Colonic mucosa (tissue), 4 donors: ENCODE measurements at places on chromosomes 5 and 9.

GRCh38 chr5:12335938-12336337 is 431.7 kb upstream of the CTNND2 start:
- DNase-seq: no peak

DNA sequence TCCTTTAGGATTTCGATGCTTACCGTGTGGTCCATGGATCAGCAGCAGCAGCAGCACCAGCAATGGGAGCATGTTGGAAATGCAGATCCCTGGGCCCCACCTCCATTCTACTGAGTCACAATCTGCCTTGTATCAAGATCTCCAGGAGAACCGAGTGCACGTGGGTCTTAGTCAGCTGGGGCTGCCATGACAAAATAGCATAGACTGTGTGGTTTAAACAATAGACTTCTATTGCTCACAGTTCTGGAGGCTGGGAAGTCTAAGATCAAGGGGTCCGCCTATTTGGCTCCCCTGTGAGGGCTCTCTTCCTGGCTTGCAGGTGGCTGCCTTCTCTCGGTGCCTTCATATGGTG is 1.3 kb upstream of the PROP1 start:
- DNase-seq: no peak

DNA sequence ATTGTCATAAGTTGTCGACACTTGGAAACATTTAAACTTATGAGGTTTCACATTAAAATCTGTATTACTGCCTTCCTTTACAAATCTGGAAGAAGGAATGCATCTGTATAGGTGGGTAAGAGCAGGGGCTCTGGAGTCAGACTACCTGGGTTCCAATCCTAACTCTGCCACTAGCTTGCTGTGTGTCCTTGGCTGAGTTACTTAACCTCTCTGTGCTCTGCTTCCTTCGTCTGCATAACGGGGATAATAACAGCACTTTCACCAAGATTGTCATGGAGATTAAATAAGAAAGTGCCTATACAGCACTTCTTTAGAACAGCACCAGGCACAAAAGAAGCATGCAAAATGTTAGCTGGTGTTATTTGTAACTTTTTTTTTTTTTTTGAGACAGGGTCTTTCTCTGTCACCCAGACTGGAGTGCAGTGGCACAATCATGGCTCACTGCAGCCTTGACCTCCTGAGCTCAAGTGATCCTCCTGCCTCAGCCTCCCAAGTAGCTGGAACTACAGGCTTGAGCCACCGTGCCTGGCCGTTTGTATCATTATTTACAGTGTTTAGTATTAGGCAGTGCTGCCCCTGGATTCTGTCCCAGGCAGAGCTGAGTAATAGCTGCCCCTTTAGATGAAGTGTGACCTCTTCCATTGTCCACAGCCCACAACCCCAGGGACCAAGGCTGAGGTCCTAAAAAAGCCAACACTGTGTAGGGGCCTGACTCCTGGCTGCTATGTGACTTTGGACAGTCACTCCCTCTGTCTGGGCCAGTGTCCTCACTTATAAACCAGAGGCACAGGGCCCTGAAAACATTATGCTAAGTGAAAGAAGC is 25.4 kb upstream of the TTLL11 start:
- no peak for DNase-seq

DNA sequence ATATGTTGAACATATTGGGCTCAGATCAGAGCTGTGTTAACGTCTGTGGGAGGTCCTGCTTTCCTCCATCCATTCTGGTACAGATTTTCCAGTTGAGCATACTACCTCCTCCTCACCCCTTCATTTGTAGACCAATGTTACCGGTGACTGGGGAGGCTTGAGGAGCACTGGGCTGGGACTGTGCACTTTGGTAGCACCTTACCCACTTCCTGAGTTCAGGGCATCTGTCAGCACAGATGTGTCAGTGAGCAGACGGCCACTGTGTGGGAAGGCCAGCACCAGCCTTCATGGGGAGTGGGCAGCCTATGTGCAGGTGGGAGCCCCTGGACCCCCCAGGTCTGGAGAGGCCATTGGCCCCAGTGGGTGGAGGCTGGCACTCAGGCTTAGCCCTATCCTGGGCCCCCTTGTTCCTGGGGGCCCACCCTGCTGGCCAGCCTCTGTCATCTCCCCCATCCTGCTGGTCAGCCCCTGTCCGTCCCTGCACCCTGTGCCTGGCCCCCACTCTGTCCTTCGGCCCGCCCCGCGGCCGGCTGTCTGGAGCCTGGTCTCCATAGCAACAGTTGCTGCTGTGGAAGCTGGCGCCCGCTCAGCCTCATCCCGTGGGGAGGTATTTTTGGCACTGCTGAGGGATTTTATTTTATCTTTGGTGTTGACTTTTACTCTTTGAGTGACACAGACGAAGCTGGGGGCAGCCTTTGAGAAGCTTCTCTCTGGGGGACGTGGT is 21.3 kb downstream of the WNK2 start:
- no peak for DNase-seq

- DNase-seq: no peak
Observed at GRCh38 chr5:142901476-142902185, 131.5 kb downstream of the ARHGAP26 start.

- no peak for DNase-seq
Observed at GRCh38 chr5:37786862-37787519, 52.9 kb downstream of the GDNF start.

DNA sequence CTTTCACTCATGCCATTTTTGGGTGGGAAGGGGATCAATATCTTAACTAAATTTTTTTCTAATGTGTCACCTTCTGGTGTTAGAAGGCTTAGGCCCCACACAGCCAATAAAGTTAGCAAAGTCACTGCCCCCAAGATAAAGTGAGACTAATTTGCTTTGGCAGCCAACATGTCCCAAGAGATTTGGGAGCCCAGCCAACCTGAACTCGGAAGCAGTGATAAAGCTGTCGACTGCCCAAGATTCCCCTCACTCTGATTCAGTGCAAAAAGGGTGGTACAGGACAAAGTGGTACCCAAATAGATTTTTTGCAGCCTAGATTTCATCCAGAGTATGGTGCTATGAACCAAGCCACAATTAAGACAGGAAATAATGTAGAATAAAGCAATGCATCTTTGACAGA is 572.5 kb upstream of the ARRDC3 start:
- DNase-seq: no peak

- DNase-seq: no peak
Observed at GRCh38 chr5:93592883-93593282, 9.9 kb downstream of the NR2F1 start.

DNA sequence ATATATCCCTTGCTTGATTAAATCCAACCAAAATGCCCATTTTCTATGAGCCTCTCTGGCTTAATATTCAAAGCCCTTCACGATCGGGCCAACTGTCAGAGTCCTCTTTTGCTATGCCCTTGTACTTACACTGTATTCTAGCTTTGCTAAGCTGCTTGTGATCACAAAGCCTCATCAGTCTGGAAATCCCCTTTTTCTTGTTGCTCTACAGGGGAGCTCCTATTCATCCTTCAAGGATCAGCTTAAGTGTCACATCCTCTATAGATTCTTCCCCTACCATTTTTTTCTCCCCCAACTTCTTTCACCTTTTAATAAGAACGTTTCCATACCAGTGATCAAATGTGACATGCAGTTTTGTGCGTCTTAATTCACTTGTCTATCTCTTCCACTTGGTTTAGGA is 450.4 kb upstream of the CHD1 start:
- no peak for DNase-seq

GRCh38 chr5:172448999-172449398 is 5.3 kb downstream of the SH3PXD2B start:
- DNase-seq: no peak

DNA sequence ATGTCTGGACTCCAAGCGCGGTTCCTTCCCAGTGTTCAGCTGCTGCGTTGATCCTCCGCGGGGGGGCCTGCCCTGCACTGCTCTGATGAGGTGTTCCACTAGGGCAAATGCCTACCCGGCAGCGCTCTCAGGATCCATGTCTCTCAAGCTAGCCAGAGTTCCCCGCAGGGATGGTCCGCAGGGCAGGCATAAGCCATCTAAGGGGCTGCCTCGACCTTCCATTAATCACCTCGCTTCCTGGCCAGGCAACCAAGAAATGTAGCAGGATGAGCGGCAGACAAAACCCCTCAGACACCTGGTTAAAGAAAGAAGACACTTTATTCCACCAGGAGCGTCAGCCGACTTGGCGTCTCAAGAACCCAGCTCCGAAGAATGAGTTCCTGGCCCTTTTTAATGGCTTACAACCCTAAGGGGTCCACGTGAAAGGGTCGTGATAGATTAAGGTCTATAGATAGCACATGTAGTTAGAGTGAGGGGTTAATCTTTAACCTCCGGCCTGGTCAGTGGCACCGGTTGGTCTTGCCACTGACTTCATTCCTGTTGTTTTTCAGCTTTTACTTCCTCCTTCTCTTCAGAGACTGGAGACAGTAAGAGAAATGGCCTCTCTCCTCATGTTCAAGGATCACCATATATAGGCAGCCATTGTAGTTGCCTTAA is 47.2 kb upstream of the COX7C start:
- no peak for DNase-seq

- peak; percentile 82 for DNase-seq
Observed at GRCh38 chr5:142356716-142357468, 32.1 kb upstream of the SPRY4 start.

DNA sequence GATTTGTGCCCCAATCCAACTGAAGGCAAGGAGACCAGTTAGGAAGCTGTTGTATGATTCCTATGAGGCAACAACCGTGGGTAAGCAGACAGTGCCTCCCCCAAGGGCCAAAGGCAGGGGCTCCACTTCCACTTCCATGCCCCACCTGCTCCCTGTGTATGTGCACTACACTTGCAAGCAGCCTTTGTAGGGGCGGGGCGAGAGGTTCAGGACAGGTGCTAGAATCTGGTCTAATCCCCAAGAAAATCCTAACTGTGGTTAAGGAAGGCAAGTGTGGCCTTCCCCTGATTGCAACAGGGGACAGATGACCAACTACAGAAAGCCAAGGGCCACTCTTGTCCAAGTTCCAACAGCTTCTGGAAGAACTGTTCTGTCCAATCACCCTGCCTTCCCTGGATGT is 41.7 kb downstream of the B4GALT1 start:
- no peak for DNase-seq

- no peak for DNase-seq
Observed at GRCh38 chr5:6256901-6257300, 121.4 kb downstream of the MED10 start.

DNA sequence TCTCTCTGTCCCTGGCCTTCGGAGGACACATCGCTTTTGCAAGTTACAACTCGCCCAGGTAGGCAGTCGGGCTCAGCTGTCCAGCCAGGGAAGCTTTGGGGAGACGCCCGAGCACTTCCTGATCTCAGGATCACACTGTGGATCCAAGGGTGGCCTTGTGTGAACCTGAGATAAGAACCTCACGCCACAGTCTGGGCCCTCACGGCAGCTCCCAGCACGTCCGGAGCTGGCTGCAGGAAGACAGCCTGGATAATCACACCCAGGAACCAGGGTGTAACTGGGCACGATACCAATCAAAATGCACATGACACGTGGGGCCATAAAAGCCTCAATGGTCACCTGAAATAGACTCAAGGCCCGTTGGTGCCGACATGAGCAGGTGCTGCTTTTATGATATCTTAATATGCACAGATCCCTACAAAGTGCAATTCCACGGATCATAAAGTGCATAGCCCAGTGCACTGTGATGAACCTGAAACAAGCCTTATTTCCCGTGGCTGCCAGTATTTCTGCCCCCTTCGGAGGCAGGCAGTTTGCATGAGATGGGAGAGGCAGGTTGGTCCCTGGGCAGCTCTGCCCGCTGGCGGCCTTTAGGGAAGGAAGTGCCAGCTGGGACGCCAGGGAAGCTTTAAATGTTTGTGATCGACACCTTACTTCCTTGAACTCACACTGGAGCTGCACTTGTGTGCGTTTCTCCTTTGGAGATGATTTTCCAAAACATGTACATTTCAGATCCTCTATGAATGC is 14.5 kb downstream of the SLC6A18 start:
- peak; percentile 93 for DNase-seq

DNA sequence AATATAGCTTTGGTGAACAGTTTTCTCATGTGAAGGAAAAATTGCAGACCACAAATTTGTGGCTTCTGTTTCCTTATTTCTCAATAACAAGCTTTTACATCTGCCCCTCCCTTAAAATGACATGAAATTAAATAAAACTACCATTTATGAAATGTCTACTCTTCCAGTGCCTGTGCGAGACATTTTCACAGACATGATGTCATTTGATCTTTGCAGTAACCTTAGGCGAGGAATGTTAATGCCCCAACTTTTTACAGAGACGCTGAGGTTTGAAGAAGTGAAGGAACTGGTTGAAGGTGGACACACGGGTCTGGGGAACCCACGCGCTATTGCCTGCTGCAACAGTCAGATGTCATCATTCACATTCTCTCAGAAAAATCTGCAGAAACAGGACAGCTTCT is 61.5 kb downstream of the OSTF1 start:
- no peak for DNase-seq
